ENCODE measurements at places on chromosomes 1 and 21.
A peak's percentile ranks its signal among the peaks of the same experiment; 100 is the strongest.

DNA sequence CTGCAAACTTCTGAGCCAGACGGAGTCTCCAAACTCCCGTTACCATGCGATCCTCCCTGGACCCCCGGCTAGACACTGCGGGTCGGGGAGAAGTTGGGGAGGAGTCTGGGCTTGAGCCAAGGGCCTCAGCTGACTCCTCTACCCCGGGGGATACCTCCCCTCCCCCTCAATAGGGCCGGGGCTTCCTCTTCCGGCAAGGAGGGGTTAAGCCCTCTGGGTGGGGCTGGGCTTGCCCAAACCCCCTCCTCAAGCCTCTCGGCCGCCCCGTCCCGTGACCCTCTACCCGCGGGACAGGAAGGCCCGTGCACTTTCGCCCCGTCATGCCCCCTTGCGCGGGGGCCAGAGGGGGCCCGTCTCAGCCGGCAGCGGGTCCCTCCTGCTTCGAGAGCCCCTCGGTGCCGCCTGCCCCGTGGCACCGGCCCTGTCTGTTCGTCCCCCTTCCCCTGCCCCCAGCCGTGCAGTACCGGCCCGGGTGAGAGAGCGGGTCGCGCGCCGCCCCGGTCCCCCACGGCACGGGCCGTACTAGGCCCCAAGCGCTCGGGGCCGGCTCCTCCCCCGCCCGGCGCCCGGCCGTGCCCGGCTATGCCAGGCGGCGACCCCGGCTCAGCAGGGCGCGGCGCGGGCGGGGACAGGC is 652 bp downstream of the ARL8A start:
- peak; percentile 67 for ATAC-seq

DNA sequence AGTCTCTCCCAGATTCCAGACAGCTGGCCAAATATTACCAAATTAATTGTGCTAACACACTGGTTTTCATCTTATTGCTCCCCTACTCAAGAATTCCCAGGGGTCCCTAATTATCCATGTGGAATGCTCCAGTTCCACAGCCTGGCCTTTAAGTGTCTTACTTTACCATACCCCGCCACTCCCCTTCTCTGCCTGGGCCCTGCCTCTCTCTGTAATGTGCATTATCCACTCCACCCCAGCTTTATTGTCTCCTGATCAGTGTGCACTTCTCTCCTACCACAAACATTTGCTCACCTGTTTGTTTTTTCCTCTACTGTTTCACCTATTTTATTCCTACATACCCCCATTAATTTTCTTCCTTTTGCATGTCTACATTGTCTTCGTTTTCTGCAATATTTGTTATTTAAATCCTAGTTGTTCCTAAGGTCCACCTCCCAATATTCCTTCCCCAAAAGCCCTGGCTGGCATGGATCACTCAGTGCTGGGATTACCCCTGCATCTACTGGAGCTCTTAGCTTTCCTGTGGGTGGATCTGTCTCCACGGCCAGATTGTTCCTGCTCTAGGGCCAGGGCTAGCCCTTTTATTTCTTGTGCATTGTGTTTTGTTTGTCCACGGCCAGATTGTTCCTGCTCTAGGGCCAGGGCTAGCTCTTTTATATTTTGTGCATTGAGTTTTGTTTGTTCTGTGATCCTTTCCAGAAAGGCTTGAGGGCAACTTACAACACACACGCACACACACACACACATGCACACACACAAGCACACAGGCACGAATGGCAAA is 33.4 kb upstream of the ATP1B1 start:
- ATAC-seq: peak; percentile 61

DNA sequence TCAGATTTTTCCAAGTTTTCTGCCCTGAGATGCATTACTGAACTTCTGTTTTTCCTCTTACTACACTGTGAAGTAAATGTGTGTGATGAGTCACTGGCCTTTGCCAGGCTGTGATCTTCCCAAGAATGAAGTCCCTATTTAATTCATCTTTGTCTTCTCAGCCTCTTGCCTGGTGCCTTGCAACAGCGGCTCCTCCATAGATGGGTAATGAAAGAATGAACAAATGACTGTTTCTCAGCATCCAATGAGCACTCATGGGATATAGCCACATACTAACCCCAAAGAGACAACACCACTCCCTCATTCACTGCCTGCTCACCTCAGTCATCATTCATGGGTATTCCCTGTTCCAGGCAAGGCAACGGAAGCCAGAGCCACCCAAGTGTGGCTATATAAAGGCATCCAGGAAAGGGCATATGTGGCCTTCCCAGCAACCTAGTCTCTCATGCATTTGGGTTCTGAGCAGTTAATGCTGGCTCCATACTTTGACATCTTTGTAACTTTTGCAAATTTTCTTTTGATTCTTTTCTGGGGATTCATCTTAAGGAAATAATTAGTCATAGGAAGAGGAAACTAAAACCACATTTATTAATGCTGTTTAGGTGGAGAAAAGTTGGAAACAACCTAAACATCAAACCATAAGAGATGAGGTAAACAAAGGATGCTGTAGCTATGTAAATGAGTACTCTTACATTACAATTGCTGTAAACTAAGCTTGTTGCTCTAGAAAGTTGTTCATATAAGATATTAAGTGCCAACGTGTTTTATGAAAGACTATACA is 71.9 kb downstream of the HIVEP3 start:
- ATAC-seq: peak; percentile 76

GRCh38 chr21:20511216-20511880 is 486.9 kb upstream of the NCAM2 start:
- ATAC-seq: no peak

GRCh38 chr21:34818662-34819158 is 149.9 kb downstream of the CLIC6 start:
- ATAC-seq: no peak

GRCh38 chr1:67377253-67377652 is 52.9 kb downstream of the SERBP1 start:
- no peak for ATAC-seq

DNA sequence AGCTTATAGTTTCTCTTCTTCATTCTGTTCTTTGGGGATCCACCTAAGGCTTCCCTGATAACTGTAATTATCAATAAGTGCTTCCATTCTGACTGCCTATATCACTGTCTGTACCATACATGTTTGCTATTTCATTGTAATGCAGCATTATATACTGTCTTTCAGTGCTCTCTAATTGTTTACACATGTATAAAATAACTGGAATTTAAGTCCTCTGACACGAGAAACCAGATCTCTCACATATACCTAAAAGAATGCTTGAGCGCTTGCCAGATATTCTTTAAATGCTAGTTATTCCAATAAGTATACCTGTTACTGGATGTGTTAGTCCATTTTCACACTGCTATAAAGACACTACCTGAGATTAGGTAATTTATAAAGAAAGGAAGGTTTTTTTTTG is 34.7 kb downstream of the CELF3 start:
- ATAC-seq: no peak

DNA sequence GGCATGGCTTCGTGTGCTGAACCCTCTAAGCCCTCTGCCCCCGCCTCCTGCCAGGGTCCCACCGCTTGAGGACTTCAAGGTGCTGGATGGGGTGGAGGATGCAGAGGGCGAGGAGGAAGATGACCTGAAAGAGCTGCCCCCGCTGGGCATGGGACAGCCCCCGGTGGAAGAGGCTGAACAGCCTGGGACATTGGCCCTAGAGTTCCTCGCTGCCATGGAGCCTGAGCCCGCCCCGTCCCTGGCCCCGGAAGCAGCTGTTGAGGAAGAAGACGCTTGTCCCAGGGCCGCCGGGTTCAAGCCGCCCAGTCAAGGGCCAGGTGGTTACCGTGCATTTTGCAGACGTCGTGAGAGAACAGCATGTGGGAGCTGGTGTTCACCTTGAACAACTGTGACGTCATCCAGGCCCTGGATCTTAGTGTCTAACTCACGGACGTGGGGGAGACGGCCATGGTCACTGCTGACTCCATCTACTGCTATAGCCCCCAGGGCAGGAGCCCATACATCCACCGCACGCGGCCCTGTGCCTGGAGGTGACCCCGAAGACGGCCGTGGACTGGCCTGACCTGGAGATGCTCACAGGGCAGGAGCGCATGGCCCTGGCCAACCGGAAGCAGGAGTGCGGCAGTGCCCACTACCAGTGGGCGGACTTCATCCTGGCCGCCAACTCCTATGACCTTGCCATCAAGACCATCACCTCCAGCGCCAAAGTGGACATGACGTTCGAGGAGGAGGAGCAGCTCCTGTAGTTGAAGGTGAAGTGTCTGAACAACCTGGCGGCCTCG is 90.1 kb downstream of the PPP1R12B start:
- ATAC-seq: peak; percentile 9

DNA sequence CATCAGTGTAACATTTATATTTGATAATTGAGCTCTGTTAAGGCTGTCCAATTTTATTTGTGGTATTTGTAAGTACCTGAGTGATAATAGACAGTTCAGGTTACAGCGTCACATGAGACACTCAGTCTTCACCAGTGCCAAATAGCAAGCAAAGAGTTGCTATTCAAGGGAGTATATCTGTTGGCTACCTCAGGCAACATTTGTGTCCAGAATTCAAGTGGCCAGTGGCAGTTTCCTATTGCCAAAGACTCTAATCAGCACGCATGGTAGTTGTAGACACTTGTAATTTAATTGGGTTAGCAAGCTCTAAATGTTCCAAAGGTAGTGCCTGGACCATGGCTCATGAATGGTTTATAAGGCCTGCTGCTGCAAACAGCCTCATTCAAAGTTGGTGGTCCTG is 1524.3 kb upstream of the B3GALT2 start:
- no peak for ATAC-seq

GRCh38 chr1:179295164-179295755 is 1.7 kb downstream of the SOAT1 start:
- ATAC-seq: no peak

DNA sequence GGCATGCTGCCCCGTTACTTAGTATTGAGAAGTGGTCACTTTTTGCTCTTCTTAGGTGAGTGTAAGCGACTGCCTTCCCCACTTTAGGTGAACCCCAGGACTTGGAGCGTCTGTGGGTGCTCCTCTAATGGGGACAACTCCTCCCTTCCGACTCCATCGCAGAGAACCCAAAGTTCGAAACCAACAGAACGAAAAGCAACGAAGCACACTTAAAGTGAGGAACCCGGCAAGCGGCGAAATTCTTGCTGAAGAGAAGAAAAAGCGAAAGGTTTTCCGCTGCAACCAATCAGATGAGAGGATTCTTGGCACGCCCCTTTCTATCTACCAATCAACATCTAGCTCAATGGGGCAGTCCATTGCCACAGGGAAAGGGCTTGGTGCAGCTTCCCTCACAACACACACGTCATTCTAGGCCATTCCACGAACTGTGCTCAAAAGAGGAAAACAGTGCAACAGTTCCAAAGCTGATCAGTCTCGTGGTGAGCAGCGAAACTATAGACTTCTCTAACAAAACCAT is 709 bp upstream of the SUCO start:
- peak; percentile 75 for ATAC-seq

DNA sequence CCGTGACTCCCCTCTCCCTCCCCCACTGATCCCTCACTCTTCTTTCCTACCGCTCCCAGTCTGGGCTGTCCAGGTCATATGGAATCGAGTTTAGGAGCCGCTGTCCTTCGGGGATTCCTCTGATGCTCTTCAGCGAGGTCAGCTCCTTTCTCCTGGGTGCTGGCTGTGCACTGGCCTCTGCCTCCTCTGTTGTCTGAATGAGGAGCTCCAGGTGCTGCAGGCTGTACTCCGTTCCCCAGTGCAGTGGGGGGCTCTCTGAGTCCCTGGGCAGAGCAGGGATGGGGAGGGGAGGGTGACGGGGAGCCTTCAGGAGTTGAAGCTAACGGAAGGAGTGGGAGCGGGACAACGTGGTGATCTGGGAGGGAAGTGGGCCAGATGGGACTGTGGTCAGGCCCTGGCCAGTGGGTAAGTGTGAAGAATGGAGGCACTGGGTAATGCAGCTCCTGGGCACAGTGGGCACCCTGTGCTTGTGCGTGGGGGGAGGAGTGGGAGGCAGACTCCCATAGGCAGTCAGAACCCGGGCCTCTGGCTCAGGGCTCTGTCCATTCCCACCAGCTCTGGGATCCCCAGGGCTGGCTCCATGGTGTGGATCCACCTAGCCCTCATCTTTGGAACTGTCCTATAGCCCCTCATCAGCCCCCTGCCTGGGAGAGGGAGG is 59.5 kb upstream of the TLR5 start:
- no peak for ATAC-seq

DNA sequence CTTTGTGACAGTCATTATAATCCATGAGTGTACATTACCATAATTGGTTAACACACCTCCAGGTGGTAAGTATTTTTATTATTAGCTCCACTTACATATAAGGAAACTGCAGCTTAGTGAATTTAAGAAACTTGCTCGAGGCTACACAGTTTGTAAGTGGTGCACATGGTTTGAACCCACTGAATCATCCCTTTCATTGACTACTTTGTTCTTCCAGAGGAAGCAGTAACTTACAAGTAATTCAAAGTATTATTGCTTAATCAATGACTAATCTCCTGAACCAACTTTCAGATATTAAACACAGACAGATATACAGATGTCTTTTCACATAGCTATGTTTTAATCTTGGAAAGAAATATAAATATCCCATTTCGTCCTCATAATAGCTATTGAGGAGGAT is 18.7 kb upstream of the CLDN8 start:
- no peak for ATAC-seq

GRCh38 chr1:169495916-169496315 is 10.2 kb upstream of the SLC19A2 start:
- ATAC-seq: no peak

- ATAC-seq: peak; percentile 94
Observed at GRCh38 chr1:234997201-234997895, 131.3 kb downstream of the TOMM20 start.

DNA sequence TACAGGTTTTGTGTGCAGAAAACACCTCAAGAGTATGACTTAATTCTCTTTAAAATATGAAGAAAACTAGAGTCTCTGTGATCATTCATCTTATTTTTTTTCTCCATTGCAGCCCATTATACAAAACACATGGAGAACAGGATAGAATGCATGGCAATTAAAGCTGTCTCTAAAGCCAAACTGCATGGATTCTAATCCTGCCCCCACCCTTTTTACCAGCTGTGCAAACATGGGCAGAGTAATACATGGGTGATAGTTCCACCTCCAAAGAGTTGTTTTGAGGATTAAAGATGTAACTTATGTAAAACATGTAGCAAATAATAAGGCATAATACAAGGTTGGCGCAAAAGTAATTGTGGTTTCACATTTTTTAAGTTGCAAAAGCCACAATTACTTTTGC is 114.4 kb downstream of the CLEC20A start:
- no peak for ATAC-seq

DNA sequence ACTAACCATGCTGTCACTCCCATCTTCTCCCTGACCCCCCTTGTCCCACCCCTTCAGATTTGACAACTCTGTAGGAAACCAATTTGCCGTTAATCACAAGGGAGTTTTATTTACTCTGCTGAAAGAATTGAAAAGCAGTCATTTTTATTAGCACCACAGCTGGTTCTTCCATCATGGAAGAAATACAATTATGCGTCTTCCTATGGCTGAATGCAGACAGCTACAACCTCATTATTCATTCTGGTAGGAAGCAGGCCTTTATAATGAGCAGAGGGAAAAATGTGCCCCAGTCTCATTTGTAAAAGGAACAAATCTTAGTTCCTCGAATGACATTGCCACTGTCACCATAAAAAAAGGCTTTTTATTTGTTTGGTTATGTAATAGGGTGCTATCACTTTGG is 35.2 kb downstream of the JUN start:
- ATAC-seq: peak; percentile 86

DNA sequence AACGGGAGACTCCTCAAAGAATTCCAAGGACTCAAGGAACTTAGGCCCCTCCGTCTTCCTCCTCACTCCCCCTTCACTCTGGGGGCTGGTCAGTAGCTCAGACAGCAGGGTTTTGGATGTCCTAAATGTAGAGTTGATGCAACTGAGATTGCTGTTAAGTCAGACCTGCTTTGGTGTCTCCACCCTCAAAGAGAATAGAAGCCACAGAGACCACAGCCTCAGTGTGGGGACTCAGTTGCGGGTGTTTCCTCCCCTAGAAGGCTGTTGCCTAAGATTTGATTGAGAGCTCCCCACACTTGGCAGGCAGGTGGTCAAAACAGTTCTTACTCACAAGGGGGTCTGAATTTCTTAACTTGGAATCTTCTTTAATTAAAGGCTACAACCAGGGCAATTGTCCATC is 7.6 kb downstream of the MAN1C1 start:
- ATAC-seq: no peak

All from motor neuron (in vitro differentiated cells).